ENCODE measurements at places on chromosomes 11 and 22.

DNA sequence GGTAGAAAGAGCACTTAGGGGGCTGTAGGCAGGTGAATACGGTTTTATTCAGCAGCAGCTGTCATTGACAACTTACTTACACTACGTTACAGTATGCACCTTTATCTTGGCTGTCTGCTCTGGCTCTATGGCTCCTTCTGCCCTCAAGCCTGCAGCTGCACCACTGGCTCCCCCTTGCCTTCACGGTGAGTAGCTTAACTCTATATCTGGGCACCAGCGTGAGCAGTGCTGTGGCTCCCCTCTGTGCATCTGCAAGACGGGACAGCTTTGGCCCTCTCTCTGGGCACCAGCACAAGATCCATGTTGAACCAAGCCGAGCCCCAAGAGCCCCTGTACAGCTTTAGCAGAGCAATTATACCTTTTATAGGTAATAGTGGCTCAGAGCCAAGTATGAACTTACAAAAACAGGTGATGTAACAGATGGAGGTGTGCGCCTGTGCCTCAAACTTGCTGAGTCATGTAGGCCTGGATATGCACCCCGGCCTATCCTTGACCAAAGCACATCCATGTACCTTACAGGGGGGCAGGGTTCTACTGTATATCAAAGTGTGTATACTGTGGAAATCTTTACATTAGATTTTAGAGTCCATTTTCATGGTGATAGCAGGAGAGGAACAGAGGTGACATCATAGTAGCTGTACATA lies 96.9 kb upstream of the CTSC start:
- DNase-seq, result no peak

- peak; percentile 44 for DNase-seq
Measured at GRCh38 chr11:122113836-122114825, 1.9 kb downstream of the BLID start.

- DNase-seq, result peak; percentile 82
Measured at GRCh38 chr11:69444381-69445130, 36.9 kb upstream of the LINC01488 start.

DNA sequence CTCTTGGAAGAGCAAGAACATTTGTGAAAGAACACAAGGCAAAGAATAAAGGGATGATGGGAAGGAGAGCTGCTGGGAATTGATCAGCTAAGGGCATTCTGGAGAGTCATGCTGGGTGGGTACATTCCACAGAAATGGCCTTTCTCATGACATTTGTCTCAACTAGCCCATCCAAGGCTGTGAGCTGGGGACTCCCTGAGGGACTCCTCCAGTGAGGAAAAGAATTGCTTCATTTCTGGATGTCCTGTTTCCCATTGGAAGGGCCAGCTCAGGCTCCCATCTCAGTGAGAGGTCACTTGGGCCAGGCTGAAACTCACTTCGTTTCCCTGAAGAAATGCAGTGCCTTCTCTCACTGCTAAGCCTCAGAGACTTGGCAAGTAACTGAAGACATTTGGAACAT lies 106.8 kb downstream of the CD44 start:
- DNase-seq, result no peak

DNA sequence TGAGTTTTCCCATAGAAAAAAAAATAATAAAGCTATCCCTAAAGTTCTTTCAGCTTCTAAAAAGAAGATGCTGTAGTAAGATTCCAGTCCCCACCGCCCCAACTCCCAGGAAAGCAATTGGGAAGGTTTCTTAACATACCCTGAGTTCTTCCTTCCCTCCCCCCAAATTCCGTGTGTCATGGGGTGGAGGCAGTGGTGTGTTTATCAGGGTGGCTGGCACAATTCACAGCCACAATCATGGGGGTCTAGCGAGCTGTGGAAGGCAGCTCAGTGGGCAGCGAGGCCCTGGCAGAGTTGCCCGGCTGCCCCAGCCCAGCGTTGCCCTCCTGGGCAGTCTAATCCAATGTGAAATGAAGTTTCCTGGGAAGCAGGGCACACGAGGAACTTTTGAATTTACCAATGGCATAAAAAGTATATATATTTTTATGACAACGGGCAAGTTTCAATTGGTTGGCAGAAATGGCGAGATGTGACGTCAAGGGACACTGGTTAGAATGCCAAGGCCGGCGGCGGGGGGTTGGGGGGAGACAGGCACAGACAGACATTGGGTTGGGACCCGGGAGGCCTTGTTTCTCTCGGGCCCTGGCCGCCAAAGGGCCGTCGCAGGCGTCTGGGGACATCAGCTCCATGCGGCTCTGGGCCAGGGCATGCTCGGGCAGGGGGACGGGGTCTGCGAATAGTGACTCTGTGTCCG lies 80.7 kb upstream of the PPARA start:
- DNase-seq, result peak; percentile 79

GRCh38 chr22:28443526-28443876 lies 236.1 kb downstream of the TTC28 start:
- no peak for DNase-seq

DNA sequence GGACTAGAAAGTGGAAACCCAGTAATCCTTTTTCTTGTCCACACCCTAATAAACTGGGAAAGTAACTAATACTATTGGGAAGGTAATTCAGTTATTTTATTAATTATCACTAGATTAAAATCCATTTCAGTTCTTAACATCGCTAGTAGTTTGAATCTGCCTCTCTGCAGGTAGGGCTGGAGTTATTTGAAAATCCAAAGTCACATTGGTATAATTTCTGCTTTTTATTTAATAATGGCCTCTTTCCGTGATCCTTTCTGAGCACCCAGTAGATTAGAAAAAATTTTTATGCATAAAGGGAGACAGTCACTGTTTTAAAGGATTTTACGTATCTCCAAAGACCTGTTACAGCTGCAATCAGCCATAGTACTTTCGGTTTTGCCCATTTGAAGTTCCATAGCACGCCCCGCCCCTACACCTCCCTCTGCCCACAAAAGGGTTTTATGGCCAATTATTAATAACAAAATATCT lies 605 bp upstream of the COPB1 start:
- peak; percentile 25 for DNase-seq

DNA sequence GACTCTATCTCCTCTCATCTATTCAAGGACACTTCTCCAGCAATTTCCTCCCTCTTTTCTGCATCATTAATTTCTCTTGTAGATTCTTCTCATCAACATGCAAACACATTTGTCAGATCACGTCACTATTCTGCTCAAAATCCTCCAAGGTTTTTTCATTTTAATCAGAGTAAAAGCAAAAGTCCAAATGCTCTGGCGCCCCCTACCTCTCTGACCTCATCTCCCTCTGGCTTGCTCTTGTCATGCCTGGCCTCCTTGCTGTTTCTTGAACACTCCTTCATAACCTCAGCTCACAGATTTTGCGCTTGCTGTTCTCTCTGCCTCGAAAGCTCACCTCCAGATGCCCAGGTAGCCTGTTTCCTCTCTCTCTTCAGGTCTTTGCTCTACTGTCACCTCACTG lies 22.4 kb downstream of the RTCB start:
- no peak for DNase-seq

- DNase-seq, result no peak
Measured at GRCh38 chr11:56396047-56396446, 16.4 kb upstream of the OR5AL1 start.

GRCh38 chr11:47306484-47306844 lies 36.5 kb downstream of the MADD start:
- no peak for DNase-seq

- no peak for DNase-seq
Measured at GRCh38 chr22:43094551-43094950, 5.4 kb upstream of the TTLL1 start.

- no peak for DNase-seq
Measured at GRCh38 chr11:70482529-70482917, 84.2 kb downstream of the CTTN start.

- no peak for DNase-seq
Measured at GRCh38 chr22:28817919-28818859, 17.8 kb upstream of the XBP1 start.

GRCh38 chr11:72191961-72192381 lies at the start of gene FOLR1:
TSS of gene FOLR1 (plus strand) at chr11:72192140. CDS start at chr11:72192174, 34 bp downstream.
- no peak for DNase-seq

GRCh38 chr11:41201156-41201555 lies 258.3 kb downstream of the LRRC4C start:
- no peak for DNase-seq

- no peak for DNase-seq
Measured at GRCh38 chr22:37174964-37175363, 13.1 kb downstream of the C1QTNF6 start.

- peak; percentile 99 for DNase-seq
Measured at GRCh38 chr11:27234043-27234668, 128.9 kb downstream of the CCDC34 start.

DNA sequence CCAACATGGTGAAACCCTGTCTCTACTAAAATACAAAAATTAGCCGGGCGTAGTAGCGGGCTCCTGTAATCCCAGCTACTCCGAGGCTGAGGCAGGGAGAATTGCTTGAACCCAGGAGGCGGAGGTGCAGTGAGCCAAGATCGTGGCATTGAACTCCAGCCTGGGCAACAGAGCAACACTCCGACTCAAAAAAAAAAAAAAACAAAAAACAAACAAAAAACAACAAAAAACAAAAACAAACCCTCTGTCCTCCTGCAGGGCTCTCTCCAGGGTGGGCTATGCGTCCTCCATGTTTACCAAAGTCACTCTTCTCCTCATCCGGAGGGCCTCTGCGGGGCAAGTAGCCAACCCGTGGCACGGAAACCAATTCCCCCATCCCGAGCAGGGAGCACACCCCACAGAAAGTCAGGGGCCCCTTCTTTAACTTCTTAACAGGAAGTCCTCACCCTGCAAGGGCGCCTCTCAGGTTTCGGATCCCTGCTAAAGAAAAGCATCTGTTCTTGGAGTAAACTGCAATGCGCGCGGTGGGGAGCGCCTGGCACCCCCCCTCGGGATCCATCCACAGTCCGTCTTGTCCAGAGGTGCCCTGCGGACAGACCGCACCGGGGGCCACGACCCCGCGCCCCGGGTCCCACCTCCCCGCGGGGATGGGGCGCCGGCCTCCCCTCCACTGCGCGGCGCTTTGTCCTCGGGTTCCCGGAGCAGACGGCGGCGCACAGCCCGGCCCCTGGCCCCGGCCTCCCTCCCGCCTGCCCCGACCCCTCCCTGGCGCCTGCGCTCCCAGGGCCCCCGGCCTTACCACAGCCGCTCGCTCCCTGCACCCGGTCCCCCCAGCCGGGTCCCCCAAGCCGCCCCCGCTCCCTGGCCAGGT lies 712 bp downstream of the CERK start:
- no peak for DNase-seq

- DNase-seq, result no peak
Measured at GRCh38 chr11:32289701-32290100, 145.6 kb downstream of the WT1 start.

DNA sequence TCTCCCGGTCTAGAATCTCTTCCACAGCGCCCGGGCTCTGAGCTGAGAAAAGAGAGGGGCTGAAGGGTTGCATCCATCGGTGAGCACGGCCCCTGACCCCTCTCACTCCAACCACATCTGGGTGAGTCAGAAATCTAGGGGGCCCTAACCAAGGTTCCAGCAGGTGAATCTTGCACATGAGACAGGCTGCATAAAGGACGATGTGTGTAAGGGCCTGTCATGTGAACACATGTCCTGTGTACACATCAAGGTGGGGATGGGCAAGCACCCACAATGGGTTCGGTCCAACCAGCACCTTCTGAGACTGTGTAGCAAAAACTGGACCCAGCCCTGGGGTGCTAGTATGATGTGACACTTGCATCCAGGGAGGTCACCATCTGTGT lies 1.2 kb downstream of the BET1L start:
- no peak for DNase-seq

DNA sequence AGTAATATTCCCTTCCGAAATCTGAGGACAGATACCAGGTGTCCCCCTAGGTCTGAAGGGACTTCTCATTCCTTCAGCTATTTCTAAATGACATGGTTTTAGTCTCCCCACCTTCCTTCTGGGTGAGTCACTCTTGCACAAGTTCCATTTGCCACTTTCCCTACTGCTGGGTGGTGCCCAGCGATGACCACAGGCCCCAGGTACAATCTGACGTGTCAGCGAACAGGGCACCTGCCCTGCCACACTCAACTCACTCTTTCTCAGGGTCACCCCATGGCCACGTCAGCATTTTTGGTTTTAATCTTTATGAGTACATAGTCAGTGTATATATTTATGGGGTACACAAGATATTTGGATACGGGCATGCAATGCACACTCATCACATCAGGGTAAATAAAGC lies 17.2 kb downstream of the POU2AF1 start:
- no peak for DNase-seq

- peak; percentile 100 for DNase-seq
Measured at GRCh38 chr22:30196141-30196879, 50.2 kb downstream of the LIF start.

DNA sequence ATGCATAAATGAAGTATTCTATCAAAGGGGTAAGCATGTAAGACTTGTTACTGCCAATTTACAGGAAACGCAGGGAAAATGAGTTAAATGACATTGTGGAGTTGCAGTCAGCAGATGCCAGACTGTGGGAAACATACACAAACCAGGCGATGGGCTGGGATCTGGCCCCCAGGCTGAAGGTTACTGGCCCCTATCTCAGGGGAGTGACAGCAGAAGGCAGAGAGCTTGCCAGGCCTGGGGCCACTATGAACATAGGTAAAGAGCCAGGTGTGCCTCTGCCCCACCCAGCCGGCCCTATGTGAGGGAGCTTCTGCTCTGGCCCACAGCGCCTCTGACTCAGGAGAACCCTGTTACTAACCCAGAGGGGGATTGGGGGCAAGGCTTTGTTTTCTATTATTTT lies 26.1 kb upstream of the SLC25A1 start:
- DNase-seq, result no peak

- DNase-seq, result no peak
Measured at GRCh38 chr11:27233654-27234042, 129.4 kb downstream of the CCDC34 start.

- no peak for DNase-seq
Measured at GRCh38 chr11:134579724-134580609, 167.9 kb upstream of the B3GAT1 start.

DNA sequence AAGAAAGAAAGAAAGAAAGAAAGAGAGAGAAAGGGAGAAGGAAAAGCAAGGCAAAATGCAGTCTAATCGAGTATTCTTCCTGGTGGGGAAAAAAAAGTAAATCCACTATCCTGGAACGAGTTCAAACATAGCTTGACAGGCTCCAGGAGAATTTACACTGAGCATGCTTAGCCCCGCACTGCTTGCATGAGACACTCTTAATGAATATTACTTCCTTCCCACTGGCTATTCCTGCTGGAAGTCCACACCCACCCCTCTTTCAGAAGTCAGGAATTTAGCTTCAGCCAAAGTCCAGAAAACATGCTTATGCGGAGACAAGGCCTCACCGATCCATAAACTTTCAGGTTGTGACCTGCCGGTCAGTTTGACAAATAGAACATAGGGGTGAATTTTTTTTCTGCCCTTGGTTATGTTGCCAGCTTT lies 251.8 kb upstream of the BLID start:
- no peak for DNase-seq

GRCh38 chr11:43830928-43831440 lies 49.6 kb upstream of the ALKBH3 start:
- peak; percentile 99 for DNase-seq

Data from skeletal muscle cell (primary cell).